ENCODE measurements at places on chromosomes 3 and 15.
A peak's percentile ranks its signal among the peaks of the same experiment; 100 is the strongest.

DNA sequence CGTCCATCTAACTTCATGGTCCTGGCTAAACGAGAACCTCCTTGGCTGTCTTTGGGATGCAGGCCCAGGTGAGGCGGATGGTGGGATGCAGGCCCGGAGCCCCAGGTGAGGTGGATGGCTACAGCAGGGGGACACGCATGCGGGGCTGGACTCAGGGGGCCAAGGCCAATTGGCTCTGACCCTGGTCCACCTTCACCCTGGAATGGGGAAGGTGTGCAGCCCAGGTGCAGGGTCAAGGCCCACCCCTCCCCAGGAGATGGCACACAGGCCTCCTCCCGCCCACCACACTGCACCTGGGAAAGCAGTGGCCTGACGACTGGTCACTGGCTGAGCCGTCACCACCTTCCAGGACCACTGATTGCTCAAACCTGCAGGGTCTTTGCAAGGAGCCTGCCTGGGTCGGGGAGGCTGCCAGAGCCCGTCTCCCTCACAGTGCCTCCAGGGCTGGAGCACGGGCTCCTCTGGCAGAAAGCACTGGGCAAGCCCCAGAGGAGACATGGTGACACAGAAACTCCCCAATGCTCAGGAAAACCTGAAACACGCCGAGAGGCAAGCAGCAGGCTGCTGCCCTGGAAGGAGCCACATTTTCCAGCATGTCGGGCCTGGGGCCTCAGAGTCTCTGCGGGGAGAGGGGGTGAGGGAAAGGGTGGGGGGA lies 159.6 kb downstream of the LRRK1 start:
- no peak for DNase-seq

DNA sequence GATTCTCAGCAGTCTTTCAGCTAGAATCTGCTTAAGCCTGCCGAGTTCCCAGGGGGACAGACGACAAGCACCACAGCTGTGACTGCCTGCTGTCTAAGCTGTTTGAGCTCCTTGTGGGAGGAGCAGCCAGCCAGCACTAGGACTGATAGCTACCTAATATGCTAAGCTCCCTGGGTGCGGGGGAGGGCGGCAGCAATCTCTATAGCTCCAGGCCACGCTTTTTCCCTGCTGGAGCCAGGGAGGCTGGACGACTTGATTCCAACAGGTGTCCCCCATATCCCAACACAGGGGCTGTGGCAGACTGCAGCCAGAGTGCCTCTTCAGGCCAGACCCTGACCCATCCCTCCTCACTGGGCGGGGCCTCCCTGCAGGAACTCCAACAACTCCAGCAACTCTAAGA lies 134.1 kb upstream of the ARPP21 start:
- DNase-seq: no peak

GRCh38 chr3:23071296-23071695 lies 131.8 kb upstream of the UBE2E2 start:
- DNase-seq: no peak

DNA sequence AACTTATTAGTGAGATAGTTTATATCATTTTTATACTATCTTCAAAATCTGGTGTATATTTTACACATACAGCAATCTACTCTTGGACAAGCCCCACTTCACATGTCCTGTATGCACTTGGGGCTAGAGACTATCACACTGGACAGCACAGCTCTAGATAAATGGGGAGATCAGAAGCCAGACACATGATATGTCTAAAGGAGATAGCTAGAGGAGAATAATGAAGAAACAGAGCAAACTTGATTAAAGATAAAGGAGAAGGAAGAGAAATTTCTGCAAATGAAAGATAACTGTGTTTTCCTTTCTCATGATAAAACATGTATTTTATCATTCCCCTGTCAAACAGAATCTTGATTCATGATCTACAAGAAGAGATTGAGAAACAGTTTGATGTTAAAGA lies 13.0 kb downstream of the CPA3 start:
- no peak for DNase-seq

DNA sequence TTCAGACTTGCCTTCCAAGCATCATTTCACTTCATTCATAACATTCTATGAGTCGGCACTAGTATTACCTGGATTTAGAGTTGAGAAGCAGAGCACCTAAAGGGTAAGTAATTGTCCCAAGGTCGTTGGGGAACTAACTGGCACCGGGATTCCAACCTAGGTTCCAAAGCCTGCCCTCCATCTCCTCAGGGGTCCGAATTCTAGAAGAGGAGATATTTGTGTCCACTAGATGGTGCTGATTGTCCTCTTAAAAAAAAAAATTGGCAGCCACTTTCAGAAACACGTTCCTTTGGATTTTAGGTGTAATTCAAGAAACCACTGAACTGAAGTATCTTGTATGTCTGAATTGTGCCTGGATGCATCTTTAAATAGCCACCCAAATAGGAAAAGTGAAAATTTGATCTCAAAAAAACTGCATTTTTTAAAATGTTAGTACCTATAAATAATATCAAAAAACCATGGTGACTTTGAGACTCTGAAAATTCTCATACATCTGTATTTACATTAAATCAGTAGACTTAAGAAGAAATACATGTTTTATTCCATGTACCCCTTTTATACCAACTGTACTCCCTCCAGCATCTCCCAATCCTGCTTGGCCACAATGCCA lies 3.9 kb upstream of the FSIP1 start:
- peak; percentile 25 for DNase-seq

GRCh38 chr15:70505411-70505919 lies 257.9 kb downstream of the UACA start:
- no peak for DNase-seq

GRCh38 chr3:29612536-29612935 lies 331.7 kb downstream of the RBMS3 start:
- DNase-seq: no peak

- no peak for DNase-seq
These were observed 455.7 kb upstream of the THBS1 start for GRCh38 chr15:39125226-39125625.

DNA sequence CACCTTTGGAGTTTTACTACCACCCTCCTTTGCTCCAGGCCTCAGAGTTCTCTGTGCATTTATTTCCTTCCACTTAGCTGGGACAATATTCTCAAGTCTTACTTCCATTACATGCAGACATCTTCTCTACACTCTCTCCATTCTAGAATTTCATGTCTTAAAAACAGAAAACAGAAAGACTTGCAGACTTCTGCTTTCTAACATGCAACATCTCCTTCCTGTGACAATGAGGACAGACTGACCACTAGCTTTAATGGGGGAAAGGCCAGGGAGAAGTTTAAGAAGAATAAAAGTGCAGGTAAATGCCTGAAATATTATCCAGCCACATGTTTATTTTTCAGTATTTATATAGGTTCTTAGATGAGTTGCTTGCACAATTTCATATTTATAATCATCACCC lies 17.1 kb upstream of the CSTA start:
- DNase-seq: no peak
